ENCODE measurements at places on chromosomes 7 and 10.
A peak's percentile ranks its signal among the peaks of the same experiment; 100 is the strongest.

DNA sequence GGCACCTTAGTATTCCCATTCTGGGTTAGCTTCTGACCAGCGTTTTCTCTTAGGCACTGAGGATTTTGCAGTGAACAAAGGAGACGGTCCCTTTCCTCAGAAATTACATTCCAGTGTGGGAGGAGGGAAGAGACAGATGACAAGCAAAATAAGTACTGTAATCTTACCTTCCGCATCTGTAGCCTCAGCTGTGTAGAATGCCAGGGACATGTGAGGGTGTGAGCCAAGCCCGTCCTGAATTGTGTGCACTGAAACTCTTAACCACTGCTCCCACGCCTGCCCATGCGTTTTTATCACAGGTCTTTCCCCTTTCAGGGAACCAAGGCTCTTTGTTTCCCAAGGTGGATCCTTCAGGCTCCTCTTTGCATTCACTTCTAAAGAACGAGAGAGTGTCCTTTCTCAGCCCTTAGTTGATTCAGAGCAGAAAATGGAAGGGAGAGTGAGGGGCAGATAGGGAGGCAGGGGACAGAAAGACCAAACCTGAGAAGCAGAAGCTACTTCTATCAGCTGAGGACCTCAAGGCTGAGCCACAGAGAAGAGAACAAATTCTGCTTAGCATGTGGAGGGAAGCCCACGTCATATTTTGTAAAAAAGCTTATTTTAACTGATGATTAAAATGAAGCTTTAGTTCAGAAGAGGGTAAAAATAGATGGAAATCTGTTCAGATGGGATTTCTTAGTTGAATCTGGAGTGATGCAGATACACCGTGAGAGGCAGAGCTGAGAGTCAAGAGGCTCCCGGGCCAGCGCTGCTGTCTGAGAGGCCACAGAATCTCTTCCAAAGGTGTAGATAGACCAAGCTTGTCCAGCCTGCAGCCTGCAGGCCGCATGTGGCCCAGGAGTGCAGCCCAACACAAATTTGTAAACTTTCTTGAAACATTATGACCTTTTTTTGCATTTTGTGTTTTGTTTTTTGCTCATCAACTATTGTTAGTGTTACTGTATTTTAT, 122.5 kb downstream of the CCNY start:
- DNase-seq = no peak

DNA sequence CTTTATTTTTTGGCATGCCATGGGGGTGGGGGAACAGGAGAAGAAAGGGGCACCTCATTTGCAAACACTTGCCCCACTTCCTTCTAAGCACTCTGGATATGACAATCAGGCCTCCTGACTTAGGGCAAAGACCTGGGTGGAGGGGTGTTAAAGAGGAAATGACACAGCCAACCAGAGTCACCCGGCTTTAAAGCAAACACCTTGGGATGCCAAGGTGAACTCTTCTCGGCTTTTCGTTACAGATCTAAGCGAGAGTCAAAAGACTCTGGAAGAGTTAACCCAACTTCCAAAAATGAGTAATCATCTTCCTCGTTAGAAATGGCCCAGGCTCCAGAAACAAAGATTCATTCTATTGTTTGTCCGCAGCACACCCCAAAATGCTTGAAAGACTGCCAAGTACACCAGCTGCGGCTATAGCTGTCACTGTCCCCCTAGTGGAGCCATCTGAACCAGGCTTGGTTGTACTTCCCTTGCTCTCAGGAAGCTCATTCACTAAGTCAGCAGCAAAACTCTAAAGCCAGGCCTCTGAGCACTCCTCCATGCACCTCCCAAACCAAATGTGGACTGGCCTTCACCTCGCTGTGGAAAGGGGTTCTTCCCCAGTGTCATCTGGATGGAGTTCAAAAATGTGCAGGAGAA, 24.8 kb downstream of the FAM53B start:
- DNase-seq = no peak

DNA sequence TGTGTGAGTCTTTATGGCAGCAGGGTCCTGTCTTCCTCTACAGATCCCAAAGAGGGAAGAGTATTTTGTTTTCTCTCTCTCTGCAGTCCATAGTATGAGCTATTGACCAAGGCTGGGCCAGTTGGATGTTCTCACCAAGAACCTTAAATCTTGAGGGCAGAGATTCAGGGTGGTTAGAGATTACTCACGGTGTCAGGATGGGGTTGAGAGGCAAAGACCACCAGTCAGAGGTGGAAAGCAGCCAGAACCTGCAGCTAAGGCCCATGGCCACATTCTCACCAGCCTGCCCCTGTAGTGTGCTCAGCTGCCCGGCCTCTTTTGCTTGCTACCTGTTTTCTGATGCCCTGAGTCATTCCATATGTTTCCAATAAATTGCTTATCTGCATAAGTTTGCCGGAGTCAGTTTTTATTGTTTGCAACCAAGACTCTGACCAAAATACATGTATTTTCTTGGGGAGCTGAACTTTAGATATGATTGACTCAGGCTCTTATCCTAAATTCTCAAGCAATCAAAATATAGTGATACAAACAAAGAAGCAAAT, 67.0 kb downstream of the MAP3K8 start:
- DNase-seq = no peak

- DNase-seq = peak; percentile 87
Observed at GRCh38 chr7:130363026-130363847, 17.1 kb upstream of the CPA1 start.

DNA sequence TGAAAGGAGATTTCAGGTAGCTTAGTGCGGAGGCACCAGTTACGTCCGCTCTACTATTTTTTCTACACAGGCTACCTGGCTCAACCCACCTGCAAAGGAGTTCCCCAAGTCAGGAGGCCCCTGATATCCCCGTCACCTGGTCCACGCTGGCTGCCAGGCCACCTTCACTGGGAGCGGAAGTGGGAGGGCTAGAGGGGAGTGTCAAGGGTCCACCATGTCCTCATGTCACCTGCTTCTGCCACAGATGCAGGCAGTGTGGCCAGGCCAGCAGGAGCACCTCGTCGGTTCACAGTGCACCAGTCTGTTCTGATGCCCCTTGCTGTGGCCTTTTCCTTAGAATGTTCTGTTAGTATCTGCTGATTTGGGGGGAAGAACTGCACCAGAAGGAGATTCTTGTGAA, 16.9 kb downstream of the NOM1 start:
- DNase-seq = no peak

- no peak for DNase-seq
Observed at GRCh38 chr7:50854247-50854646, 71.6 kb upstream of the GRB10 start.

DNA sequence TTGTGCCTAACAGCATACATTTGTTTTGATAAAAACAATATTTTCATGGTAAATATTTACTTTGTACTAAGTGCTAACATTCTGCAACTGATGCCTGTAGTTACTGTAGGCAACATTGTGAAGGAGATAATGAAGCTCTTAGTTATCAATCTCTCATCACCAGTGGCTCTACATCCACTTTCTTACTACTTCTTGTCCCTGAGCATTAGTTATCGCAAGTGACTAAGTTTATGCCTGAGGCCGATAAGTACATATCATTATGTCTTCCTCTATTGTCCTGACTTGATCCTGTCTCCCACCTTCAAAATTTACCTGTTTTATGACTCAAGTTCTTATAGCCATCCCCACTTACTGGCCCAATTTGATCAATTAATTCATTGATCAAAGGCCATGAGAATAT, 63.6 kb downstream of the MACC1 start:
- no peak for DNase-seq

- DNase-seq = peak; percentile 79
Observed at GRCh38 chr10:33421789-33422462, 87.5 kb upstream of the NRP1 start.

DNA sequence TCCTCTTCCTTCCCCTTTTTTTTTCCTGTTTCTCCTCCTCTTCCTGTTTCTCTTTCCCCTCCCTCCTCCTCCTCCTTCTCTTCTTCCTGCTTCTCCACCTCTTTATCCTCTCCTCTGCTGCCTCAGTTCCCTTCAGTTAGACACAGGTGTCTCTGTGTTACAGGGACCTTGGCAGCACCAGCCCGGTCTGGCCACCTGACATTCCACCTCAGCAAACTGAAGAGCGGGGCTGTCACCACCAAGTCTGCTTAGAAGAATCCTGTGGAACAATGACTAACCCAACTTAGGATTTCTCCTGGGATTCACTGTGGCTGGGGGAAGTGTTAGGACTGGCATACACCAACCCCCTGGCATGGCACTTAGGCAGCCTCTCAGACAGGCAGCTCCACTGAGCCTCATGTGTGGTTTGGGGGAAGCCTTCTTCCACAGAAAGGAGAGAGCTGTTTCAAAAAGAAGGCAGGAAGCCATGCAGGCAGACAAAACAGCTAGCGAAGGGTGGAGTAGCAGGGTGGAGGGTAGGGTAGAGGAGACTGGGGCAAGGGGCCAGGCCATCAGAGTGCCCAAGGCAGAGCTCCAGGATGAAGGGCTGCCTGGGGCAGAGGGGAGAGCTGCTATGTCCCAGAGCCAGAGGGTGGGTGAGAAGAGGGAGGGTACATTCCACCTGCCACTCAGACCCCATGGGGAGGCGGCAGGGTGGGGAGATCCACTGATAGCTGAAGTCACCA, 13.2 kb upstream of the GDF10 start:
- no peak for DNase-seq

- DNase-seq = no peak
Observed at GRCh38 chr7:156947120-156947843, 2.2 kb upstream of the NOM1 start.

DNA sequence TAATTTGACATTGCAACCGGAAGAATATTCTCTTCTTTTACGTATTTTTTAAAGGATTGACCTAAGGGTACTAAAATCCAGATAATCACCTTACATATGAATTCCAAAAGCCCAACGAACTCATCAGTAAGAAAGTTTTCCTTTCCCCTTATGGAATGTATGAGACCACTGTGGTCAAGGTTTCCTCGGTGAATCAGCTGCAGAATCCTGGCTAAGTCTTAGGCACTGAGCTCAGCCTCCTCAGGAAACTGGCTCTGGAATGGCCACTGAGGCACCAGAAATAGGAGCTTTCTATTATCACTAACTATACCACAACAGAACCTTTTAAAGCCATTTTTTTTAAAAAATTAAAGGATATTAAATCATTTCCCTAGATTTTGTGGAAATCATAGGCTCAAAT, 21.0 kb downstream of the SVIL start:
- DNase-seq = no peak

DNA sequence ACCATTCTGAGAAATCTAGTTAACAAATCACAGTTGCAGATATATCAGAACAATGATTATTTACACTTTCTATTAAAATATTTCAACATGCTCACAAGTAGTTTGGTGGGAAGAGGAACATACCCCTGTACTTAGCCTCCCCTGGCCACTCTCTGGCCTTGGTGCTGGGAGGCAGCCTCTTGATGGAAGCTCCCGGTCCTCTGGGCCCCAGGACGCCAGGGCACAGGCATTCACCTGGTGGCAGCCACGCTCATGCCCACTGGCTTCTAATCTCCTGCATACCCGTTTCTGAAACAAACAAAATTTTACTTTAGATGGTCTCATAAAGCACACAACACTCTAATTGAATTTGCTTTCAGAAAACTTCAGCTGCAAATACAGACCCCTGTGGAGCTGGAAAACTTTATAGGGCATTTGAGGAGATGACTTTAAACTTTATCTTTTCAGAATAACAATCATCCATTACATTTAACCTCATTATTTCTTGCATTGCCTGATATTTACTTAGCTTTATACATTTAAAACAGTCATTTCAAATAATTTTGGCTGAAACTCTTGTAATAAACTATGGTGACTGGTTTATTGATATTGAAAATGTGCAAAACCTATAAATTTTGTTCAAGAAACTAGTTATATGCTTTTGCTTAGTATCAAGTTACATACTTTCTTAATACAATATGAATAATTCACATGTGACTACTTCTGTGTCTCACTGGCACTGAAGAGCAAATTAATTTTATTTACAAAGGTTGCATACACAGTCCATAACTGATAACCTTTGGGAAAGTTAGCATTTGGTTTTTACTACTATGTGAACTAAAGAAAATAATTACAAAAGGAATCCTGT, 30.8 kb downstream of the C10orf143 start:
- DNase-seq = no peak

- DNase-seq = no peak
Observed at GRCh38 chr7:23700046-23700445, 10.0 kb upstream of the STK31 start.

- no peak for DNase-seq
Observed at GRCh38 chr10:88971221-88972061, 18.9 kb upstream of the ACTA2 start.

DNA sequence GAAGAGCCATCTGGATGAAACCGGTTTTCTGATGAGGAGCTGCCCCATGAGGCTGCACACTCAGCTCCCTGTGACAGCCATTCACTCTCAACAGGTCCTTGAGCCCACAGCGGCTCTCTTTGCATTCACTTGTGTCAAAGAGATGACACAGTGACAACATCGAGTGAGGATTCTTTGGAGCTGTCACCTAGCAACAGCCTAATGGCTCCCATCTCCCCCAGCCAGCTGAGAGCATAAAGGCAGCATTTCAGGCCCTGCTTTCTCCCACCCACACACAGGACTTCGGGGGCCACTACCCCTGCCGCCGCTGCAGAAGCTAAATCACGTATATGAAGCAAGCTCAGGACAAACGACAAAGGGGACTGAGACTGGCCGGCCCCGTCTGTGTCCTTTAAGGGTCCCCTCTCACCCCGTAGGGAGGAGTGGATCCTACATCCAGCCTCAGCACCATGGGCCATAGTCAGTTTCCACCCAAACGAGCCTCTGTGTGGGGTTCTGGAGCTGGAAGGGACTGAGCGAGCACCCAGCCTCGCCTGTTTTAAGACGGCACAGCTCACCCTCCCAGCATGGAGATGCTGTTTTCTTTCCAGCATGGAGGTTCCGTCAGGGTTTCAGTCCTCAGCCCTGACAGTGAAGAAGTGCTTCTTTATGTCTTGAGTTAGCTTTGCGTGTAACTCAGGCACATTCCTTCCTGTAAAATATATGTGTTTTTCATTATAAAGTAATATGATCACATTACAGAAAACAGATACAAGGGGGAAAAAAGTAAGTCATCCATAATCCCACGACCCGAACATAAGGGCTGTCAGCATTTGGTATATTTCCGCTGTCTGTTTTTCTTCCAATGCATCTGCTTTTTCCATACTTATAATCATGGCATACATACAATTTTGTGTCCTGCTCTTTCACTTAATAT, 4.9 kb downstream of the CPA4 start:
- peak; percentile 83 for DNase-seq

DNA sequence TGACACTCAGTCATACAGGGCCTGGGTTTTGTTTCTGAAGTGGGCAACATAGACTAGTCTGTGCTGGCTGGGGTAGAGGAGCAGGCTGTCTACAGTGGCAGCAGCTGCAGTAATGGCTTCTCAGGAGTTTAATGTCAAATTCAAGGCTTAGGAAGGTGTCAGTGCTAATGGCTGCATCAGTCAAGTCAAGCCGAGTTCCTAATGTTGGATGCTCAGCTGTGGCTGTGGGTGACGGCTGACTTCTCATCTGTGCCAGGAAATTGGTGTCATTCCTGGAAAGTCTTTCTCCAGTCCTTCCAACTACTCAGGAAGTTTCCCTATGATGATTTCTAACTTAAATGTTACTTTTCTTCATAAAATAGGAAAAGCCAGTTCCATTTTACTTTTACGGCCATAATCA, 468.1 kb upstream of the IGFBP3 start:
- DNase-seq = no peak

GRCh38 chr7:105806592-105807447, 69.6 kb downstream of the ATXN7L1 start:
- no peak for DNase-seq
